Activated naive CD8-positive, alpha-beta T cell treated with anti-CD3 and anti-CD28 coated beads, Interleukin-2, amount 10 ng/mL, durations not matched to agents 7 days and 5 days (primary cell): ENCODE measurements at places on chromosomes 7 and 10. TPM values are rescaled to one million over a fixed set of nuclear protein-coding genes. Genes with fewer than 3 reads are reported as not detected.

- H3K27ac ChIP-seq = no peak overlapping the region
- no peak for DNase-seq
- H3K27me3 ChIP-seq = peaks cover 3% of the 10 kb centered on the region
- H3K4me1 ChIP-seq = peaks cover 5% of the 10 kb centered on the region
- H3K4me3 ChIP-seq = no peak overlapping the region
- no peaks in the 10 kb centered on the region for H3K36me3 ChIP-seq
Measured at GRCh38 chr10:49070701-49071100, 44.6 kb downstream of the VSTM4 start.

Gene ABCC2
- total RNA-seq = 2.4 TPM

- peaks cover 25% of the 10 kb centered on the region for H3K4me1 ChIP-seq
- no peak for DNase-seq
- H3K36me3 ChIP-seq = peaks cover 6% of the 10 kb centered on the region
- H3K4me3 ChIP-seq = peak overlapping the region; percentile 89
- peak overlapping the region; percentile 91 for H3K27ac ChIP-seq
- H3K27me3 ChIP-seq = peaks cover 2% of the 10 kb centered on the region
Measured at GRCh38 chr7:112940314-112940732, 146.3 kb downstream of the GPR85 start.

DNA sequence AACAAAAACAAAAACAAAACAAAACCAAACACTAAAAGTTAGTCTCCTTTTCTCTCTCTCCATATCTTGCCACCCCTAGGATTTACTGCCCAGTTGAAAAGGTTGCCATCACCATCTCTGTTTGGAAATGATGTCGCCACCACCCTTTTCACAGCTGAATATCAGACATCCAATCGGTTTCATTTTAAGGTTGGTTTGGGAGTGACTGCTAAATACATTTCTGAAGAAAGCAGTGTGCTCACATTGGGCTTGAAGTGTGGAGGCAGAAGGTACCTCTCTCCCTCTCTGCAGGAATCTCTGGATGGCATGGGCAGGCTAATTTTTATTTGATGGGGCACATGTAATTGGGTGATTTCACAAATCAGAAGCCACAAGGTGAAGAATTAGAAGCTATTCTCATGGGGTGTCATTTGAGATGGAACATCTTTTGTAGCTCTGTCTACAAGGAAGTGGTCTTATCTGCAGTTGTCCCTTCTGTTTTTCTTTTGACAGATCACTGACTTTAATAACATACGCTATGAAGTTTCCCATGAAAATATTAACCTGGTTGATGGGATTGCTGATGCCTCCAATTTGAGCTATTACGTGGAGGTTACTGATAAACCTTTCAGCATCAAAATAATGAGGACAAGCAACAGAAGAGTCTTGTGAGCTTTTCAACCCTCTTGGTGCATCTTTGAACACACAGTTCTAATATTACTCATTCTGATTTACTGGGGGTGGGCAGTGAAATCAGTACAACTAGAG, 20.1 kb downstream of the MGAM2 start:
- no peak for DNase-seq
- no peaks in the 10 kb centered on the region for H3K4me1 ChIP-seq
- no peaks in the 10 kb centered on the region for H3K36me3 ChIP-seq
- peaks cover 7% of the 10 kb centered on the region for H3K27me3 ChIP-seq

DNA sequence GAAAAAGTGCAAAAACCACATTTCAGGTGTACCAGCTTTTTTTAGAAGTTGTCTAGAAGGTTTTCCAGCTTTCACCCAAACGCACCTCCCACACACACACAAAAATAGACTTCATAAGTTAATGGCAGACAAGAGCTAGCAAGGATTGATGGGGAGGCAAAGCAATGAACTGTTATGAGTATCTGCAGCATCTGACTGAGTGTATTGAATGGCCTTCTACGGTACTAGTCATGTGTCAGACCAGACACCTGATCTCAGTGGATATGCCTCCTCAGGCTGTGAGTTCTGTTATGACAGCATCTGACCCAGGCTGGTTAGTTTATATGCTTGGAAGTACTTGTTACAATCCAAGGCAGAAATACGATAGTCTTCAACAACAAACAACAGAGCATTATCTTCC, 406.1 kb upstream of the AUTS2 start:
- H3K27ac ChIP-seq = no peak overlapping the region
- DNase-seq = no peak
- no peaks in the 10 kb centered on the region for H3K27me3 ChIP-seq
- no peaks in the 10 kb centered on the region for H3K4me1 ChIP-seq
- no peaks in the 10 kb centered on the region for H3K36me3 ChIP-seq

DNA sequence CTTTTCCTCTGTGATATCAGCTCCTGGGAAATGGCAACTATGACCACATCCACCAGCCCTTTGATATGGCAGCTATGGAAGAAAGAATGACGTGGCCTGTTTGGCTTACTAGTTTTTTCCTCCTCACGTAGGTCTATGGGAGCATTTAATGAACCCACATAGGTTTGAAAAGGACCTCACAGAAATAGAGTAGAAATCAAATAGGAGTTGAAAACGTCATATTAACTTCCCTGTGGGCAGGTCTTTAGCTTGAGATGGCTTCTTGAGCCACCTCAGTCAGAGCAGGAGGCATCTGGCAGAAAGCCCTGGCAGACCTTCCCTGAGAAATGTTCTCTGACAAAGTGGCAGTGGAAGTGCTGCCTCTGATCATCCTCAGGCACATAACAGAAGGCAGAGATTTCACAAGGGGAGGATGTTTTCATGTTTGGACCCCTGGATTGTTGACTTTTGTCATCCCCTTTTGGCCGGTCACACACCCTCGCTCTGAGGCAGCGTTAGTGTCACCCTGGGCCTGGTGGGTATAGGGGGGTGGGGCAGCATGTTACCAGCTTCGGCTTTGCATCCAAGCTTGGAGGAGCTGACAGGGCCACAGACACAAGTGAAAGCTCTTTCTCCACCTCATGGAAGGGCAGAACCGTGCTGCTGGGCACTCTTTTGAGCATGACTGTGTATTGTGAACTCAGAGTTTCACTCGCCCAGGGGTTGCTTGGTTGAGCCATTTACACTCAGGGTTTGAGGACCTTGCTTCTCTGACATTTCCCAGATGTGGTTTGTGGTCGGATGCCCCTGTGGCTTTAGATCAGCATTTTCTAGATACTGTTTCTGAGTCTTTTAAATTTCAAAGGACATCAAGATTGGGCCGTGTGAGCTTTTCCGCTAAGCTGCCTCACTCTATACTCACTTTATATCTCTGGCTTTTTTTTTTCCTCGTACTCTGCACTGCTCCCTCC, 184.2 kb downstream of the STK31 start:
- no peaks in the 10 kb centered on the region for H3K36me3 ChIP-seq
- peak; percentile 62 for DNase-seq
- H3K4me3 ChIP-seq = peak overlapping the region; percentile 35
- peak overlapping the region; percentile 12 for H3K27ac ChIP-seq
- peaks cover 37% of the 10 kb centered on the region for H3K27me3 ChIP-seq

DNA sequence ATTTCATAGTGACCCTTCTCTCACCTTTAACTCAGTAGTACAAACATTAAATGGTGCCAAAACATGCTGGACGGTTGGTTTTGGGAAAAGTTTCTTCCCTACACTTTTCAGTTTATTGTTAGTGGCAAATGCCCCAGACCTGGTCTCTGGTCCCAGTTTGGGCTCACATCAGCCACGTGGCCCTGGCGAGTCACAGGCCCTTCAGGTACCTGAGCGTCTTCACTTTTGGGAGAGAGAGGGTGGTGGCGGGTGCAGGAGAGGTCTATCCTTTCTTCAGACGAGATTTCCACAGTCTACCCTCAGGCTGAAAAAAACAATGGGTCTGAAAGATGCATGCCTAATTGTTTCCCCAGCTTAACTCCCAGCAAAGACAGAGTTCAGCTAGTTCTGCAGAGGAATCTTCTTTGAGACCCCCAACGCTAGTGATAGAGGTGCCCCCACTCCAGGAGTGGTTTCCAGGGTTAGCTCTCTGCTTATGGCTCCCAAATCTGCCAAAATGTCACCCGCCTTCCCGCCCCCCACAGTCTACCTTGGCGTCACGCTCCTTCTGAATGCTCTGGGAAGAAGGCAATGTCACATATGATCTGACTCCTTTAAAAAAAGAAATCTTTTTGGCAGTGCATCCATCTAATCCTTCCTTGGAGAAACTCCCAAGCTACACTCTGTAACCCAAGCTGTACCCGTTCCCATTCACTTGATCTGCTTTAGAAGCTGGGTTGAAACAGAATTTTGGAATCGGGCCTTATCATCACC, 384.8 kb upstream of the FOXK1 start:
- DNase-seq = no peak
- no peak overlapping the region for H3K4me3 ChIP-seq
- no peak overlapping the region for H3K27ac ChIP-seq
- no peaks in the 10 kb centered on the region for H3K4me1 ChIP-seq
- H3K27me3 ChIP-seq = peaks cover 2% of the 10 kb centered on the region
- H3K36me3 ChIP-seq = no peaks in the 10 kb centered on the region

DNA sequence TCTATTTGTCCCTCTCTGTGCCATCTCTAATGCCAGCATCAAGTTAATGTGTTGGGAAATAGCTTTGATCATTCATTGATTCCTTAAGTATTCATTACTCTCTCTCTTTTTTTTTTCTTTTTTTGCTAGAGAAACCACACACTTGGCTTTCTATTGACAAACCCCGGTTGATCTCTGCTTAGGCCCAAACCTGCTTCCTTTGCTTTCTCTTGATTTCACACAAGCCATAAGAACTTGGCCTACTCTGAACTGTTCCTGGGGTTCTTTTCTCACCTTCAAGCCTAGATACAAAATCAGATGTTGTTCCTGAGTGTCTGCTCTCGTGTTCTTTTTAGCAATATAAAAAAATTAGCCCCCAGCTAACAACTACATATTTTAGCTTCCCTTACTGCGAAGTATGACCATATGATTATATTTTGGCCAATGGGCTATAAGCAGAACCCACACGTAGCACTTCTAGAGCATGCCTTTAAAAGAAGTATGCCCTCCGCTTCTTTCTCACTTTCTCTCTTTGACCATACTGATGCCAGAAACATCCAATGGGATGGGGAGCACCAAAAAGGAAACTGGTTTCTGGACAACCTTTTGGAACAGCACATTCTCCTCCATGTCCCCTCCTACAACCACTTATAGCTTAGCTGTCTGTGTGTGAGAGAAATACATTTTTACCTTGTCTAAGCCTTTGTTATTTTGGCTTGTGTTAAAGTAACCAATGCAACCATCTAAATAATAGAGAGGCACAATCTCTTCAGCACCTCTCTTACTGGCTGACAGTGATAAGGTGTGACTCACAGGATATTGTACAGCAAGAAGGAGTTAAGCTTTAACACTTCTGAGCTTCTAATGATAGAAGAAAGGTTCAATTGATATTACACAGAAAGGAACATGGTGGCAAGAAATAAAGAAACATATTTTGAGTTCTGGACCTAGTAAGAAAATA, 96.6 kb upstream of the LRRN3 start:
- H3K27ac ChIP-seq = peak overlapping the region; percentile 74
- DNase-seq = no peak
- peak overlapping the region; percentile 9 for H3K4me3 ChIP-seq
- no peaks in the 10 kb centered on the region for H3K27me3 ChIP-seq

Gene PRR15
- total RNA-seq = not detected

DNA sequence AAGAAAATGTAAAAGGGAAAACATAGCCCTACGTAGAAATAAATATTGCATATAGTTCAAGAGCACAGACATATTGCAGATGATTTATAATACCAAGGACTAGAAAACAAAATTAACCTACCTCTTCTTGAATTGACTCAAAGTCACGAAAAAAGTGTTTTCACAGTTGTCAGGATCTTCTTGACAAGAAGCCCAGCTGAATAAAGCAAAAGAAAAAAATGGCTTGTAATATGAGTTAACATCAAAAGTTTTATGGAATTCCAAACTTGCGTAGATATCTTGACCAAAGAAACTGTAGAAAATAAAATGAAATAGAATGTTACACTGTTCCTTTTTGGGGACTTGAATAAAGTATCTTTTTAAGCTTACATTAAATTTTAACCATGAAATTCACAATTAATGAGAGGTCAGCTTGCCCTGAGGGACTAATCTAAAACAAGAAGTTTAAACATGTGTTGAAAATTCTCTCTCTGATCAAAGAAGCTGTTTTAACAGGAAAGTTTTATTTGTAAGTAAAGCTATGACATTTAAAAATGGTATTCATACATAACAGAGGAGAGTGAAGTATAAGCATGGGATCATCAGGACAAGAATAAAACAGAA, 133.1 kb upstream of the SEMA3C start:
- no peaks in the 10 kb centered on the region for H3K27me3 ChIP-seq
- DNase-seq = no peak

Gene CDNF
- 0.82 TPM for total RNA-seq

GRCh38 chr7:132292803-132293202, 283.5 kb downstream of the PLXNA4 start:
- no peak overlapping the region for H3K4me3 ChIP-seq
- DNase-seq = no peak
- H3K27me3 ChIP-seq = peaks cover 5% of the 10 kb centered on the region
- H3K36me3 ChIP-seq = peaks cover 1% of the 10 kb centered on the region
- no peak overlapping the region for H3K27ac ChIP-seq
- peaks cover 6% of the 10 kb centered on the region for H3K4me1 ChIP-seq

DNA sequence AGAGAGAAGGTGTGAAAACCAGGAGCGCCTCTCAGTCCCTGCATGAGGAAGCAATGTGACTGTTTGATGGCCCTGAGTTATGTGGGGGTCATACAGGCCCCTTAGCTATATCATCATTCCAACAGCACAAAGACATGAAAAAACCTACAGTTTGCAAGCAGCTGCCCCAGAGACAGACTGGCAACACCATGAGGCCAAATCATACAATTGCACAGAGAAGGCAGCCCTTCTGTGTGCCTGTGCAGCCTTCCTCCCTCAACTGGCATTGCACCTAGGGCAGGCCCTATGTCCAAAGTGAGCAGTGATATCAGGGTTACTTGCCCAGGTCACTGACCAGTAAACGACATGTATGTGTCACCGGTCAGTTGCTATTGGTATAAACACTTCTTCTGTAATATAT, 41.6 kb downstream of the GPRIN2 start:
- H3K27ac ChIP-seq = no peak overlapping the region
- H3K27me3 ChIP-seq = no peaks in the 10 kb centered on the region
- no peaks in the 10 kb centered on the region for H3K36me3 ChIP-seq
- H3K4me1 ChIP-seq = no peaks in the 10 kb centered on the region
